ENCODE measurements at places on chromosomes 11 and 22. TPM values are rescaled to one million over a fixed set of nuclear protein-coding genes. Genes with fewer than 3 reads are reported as not detected.

CTSW gene
- polyA plus RNA-seq, result 1.3 TPM

PNPLA3 gene
- 2.0 TPM for polyA plus RNA-seq

CRYBB3 gene
- 0.16 TPM for polyA plus RNA-seq

PGR gene
- polyA plus RNA-seq, result 0.06 TPM

OR5B2 gene
- not detected for polyA plus RNA-seq

TMEM191B gene
- 0.62 TPM for polyA plus RNA-seq

DERL3 gene
- polyA plus RNA-seq, result 6.4 TPM

DNA sequence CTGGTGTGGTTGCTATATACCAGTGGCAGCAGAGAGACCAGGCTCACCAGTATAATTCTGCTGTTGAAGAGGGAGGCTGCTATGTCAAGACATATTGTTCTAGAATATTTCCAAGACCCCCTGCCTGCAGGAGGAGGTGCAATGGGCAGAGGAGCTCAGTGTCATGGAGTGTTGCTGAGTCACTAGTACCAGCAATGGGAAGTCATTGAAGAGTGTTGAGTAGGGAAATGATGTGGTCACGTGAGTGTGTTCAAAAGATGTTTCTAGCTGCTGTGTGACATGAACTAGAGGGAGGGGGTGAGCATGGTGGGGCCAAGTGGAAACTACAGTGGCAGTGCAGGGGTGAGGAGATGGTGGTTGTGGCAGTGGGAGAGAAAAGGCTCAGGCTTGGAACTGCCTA lies 76.3 kb upstream of the BIRC3 start:
- no peak for DNase-seq

DNA sequence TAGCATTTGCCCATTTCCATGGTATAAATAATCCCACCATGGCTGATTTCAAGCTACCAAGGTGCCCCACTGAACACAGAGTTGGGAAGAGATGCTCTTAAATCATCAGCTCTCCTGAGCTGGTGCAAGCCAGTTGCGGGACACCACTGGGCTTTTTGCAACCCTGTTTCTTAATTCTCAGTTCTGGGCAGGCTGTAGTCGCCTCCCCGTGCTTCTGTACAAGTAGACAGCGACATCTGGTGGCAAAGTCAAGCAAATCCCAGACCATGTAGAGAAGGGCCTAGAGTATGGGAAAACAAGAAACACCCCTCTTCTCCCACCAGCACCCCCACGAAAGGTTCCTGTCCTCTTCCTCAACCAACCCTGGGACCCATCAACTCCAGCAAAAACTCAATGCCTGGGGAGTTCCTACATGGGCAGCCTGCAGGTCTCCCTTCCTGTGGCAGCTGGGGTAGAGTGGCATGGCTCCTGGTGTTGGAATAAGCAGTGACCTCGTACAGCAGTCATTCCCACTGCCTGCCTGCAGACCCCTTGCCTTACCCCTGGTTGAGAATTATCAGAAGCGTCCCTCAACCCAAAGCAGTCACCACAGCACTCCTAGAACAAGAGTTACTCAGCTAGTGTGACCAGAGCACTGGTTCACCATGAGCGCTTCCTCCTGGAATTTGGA lies 68.4 kb downstream of the IGLL5 start:
- DNase-seq, result peak; percentile 41

DNA sequence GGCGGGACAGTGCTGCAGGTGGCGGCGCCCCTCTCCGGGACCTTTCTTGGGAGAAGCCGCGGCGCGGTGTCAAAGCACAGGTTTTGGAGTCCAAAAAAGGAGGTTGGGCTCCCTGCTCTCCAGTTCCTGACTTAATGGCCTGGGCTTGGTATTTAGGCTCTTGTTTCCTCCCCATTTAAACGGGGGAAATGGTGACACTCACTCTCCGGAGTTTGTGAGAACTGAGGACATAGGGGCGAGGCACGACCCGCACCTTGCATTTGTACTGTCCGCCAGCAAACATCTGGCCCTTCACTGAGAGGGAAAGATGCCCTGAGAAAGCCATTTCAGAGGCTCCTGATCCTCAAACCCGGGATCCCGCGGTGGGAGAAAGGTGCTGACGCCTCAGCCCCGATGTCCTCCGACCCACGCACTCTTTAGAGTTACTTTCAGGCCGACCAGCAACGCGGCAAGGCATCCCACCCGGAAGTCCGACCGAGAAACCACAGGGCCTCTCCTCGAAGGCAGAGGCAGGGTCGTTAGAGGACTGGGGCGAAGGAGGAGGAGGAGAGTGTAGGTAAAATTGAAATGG lies 2.9 kb upstream of the WDR74 start:
- DNase-seq, result no peak

DNA sequence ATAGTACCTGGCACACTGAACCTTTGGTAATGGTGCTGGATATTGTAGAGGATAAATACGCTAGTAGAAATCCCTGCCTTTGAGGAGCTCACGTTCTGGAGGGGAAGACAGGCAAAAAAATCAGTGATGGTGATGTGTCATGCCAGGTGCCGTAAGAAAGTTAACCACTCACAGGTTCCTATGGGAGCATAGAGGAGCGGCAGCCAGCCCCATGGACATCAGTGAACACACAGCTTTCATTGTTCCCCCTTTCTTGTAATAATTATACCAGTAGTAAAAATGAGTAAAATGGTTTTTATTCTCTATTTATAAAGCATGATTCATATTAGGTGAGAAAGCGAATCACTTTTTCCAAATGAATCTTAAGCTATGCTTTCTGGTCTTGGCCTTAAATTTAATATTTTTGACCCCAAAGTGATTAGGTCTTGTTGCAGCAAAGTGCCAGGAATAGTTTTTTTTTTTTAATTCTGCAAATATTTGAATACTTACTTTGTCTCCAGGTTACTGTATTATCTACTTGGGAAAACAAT lies 57.9 kb downstream of the UVRAG start:
- DNase-seq, result no peak

GRCh38 chr11:64844330-64845128 lies at the start of gene CDC42BPG:
Gene CDC42BPG, minus strand, starts transcription at chr11:64844653. Its CDS starts 84 bp downstream, at chr11:64844569.
- DNase-seq, result no peak

DNA sequence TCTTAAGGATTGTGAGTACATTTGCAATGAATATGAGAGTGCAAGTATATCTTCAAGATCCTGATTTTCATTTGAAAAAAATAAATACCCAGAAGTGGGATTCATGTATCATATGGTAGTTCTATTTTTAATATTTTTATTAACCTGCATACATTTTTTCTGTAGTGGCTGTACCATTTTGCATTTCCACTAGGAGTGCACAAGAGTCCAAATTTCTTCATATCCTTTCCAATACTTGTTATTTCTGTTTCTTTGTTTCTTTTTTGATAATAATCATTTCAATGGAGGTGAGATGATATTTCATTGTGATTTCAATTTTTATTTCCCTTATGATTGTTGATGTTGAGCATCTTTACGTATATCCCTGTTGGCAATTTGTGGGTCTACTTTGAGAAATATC lies 759.8 kb upstream of the CNTN5 start:
- no peak for DNase-seq

DNA sequence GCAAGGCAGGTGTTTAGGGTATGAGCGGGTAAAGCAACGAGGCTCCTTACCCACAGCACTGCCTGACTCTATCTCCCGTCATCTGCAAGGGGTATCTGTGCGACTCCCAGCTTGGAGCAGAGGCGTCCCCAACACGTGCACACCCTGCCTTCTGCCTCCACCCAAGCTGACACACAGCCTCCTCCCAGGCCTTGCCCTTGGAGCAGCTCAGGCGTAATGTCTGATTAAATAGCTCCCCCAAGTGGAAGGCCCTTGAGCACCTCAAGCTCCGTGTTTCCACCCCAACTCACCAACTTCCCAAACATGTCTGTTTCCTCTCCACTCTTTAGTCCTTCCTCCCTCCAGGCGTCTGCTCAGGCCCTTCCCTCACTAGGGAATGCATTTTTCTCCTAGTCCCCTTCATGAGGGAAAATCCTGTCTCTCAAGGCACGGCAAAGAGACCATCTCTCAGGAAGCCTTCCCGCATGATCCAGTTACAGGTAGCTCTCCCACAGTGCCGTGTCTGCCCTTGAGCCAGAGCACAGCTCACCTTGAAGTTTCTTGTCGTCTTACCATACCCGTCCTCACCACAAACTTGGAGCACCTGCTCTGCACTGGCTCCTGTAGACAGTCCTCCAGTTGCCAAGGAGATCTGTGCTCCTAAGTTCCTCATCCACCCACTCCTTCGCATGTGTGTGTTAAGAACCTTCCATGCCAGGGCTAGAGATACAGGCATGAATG lies 15.8 kb downstream of the CYB5R2 start:
- DNase-seq, result no peak

DNA sequence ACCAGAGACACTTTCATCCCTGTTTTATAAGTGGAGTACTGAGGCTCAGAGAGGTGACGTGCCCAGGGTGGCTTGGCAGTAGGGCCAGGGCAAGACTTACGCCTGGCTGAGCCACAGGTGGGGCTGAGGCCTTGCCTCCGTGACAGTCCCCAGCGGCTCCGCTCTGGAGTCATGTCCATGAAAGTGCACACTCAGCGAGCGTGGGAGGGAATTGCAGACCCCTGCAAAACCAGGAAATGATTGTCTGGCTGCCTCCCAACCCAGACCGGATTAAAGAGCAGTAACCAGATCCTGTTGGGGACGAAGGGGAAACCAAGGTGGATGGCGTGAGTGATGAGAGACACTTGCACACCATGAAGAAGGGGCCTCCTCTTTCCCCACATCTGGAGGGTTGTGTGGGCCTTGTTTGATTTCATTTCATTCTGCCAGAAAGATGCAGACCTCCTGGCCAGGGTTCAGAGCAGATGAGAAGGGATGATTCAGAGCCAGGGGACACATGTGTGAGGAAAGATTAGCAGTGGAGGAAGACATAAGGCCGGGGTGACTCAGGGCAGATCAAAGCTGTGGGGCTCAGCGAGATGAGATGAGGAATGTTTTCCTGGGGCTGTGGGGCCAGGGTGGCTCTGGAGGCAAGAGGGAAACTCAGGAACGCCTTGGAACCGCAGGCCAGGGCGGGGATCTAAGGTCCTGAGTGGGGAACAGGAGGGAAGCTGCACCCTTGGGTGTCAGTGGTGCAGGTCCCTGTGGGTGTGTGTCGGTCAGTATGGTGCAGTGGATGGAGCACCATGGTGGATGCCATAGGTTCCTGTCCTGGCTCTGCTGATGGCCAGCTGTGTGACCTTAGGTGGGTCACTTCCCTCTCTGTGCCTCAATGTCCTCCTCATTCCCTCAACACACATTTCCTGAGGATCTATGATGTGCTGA lies 29.9 kb upstream of the LRRC32 start:
- peak; percentile 33 for DNase-seq

DNA sequence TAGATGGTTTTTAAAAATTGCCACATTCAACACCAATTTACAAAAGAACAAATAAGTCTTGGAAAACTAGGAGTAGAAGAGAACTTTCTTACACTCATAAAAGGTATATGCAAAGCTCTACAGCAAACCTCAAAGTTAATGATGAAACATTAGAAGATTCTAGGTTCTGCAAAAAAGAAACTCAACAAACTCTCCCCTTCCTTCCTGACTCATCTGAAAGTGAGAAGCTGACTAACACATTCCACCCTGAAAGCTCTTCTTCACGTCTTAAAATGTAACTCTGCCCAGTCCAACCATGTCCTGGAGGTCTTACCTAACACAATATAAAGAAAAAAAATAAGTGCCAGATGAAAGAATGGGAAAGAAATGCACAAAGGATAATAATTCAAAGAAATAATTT lies 218.9 kb upstream of the ISX start:
- no peak for DNase-seq

- no peak for DNase-seq
These were observed 89.6 kb downstream of the C11orf87 start for GRCh38 chr11:109511598-109511997.

- no peak for DNase-seq
These were observed at the start of gene TLCD5 for GRCh38 chr11:120324932-120325810. Gene TLCD5, plus strand, starts transcription at chr11:120325299. Its CDS starts 2,143 bp downstream, at chr11:120327442.

DNA sequence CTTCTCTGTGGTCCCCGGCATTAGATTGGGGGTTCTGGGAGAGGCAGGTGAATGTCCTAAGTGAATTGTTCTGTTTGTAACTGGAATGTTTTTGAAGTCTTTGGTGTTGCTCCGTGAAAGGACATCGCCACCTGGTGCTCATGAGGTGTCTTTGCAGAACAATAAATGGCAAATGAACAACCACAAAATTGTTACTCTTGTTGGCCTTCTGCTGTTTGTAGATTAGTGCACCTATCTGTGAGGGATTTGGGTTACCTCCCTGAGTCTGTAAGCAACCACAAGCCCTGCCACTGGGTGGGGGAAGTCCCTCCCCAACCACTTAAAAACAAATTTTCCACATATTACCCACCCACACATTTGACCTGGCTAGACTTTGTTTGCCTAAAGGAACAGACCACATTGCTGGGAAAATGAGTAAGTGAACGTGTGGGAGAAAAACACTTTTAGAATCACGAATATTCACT lies 4.7 kb downstream of the MPEG1 start:
- DNase-seq, result no peak

DNA sequence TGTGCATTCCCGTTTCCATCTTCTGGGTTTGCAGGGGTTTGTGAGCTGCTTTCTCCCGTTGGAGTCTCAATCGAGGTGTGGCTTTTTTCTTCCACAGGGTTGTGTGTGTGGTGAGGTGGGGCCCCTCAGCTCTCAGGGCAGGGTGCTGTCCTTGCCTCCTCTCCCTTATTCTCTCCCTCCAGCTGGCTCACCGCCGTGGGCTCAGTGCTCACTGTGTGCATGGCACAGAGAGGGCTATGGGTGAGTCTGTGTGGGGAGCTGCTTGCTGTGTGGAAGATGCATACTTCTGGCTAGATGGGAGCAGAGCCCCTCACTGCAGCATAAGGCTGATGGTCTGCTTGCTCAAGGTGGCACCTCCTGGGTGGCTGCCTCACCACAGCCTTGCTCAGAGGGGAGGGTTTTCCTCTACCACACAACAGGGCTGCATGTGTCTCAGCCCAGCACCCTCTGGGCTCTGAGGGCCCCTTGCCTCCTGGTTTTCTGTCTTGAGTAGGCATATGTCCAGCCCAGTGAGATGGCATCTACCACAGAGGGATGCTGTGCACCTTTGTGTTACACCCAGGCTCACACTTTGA lies 203.1 kb upstream of the B3GAT1 start:
- DNase-seq, result no peak

DNA sequence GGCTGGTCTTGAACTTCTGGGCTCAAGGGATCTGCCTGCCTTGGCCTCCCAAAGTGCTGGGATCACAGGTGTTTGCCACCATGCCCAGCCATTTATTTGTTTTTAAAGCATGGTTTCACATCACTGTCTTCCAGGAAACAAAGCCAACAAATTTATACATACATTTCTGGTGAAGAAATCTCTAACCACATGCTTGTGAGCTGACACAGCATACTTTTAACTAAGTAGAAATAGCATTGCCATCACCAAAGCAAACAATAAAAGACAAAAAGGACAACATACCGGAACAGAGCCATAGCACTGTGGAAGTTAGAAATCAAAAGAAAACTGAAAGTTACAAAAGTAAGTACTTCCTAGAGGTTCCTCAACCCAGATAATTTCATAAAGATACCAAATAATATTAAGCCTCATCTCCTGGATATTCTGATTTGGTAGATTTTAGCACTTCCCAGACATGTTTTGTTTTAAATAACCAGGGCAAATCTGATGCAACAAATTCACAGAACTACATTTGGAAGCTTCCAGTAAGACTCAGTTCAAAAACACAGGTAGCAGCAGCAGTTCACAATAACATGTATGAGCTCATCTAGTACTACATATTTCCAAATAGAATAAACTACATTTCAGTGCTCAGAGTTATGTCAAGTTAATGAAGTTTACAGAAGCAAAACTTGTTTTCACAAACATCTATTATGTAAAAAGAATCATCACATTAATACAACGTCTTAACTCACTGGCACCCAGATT lies 70.6 kb downstream of the RRAS2 start:
- DNase-seq, result no peak

GRCh38 chr11:66619080-66619554 lies 2.7 kb downstream of the RBM14 start:
- DNase-seq, result no peak

All from renal cortex interstitium (tissue), 15 donors.